ENCODE measurements at places on chromosomes 16 and 17.

DNA sequence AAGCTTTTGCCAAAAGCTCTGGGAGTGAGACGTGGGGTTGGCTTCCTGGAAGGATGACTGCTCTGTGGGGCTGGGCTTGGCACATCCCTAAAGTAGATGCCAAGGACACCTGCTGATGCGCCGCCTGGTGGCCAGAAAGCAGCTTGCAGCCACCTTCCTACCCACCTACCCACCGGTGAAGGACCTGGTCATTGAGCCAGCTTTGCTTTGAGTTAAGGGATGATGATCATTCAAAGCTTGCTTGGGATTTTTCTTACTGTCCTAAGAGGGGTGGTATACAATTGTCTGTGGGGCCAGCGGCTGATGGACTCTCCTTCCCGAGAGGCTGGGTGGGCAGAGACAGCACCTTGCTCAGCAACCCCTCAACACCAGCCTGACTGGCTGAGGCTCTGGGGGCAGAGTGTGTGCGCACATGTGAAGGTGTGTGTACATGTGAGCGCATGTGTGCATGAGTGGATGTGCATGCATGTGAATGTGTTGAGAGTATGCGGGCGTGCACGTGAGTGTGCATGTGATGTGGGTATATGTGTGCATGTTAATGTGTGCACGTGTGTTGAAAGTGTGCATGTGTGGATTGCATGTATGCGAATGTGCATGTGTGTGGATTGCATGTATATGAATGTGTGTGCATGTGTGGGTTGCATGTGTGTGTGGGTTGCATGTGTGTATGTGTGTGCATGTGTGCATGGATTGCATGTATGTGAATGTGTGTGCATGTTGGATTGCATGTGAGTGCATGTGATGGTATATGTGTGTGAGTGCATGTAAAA lies 18.6 kb downstream of the C1QTNF1 start:
- no peak for DNase-seq

DNA sequence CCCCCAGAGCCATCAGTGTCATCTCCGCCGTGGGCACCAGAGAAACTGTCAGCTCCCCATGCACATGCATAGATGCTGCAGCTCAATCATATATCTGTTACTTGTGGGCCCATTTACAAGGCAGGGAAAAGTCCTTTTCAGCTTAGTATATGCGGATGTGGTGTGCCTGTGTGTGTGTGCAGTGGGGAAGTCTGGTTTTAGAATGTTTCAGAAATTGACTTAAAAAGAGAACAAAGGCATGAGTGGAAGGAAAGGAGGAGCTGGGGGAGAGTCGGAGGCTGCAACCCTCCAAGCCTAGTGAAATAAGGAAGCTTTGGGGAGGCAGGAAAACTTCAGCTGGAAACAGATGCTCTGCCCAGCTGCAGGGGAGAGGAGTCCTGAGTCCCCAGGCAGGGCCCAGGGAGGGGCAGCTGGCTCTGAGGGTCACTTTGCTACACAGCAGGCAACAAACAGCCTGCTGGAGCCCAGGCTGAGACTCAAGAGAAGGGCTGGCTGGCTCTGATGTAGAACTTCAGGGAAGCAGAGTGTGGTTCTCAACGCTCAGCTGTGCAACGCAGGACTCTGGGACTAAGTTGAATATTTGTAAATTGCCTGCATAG lies 11.1 kb upstream of the CD300LD start:
- no peak for DNase-seq

DNA sequence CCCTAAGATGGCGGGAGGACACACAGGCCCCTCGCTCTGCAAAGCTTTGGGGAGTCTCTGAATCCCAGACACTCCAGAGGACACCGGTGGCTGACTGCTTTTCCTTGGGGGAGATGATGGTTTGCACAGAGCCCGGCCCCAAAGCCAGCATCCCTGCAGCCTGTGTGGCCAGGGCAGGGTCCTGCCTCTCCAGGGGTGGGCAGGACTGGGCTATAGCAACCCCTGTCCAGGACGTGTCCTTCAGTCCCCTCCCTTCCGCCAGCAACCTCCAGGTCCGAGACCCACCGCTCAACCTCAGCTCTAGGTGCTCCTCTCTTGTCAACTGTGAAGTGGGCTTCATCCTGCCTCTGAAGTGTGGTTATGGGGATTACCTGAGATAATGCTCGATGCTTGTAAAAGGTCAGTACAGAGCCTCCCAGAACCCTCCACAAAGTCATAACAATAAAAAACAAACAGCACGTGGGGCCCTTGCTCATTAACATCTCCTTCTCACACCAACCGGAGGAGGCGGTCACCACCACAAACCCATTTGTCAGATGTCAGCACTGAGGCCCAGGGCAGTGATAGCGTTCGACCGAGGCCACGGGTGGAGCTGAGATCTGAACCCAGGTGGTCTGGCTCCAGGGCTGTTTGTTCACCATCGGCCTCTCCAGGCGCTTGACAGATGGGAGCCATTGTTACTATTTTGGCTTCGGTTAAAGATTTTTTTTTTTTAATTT lies 304.8 kb downstream of the IRF8 start:
- no peak for DNase-seq

DNA sequence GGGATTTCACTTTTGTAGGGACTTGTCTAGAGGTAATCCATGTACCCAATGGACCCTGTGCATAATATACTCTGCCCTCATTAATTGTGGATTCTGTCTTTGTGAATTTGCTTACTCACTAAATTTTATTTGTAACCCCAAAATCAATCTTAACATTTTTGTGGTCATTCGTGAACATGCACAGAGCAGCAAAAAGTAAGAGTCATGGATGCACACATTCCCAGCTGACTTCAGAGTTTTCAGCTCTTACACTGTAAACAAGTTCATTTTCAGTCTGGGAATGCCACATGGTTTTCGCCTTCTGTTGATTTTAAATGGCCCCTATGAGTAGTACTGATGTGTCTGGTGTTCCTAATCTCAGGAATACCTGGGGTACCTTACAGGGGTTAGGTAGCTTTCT lies 24.3 kb downstream of the TAC4 start:
- DNase-seq: no peak

- DNase-seq: no peak
Measured at GRCh38 chr16:47371271-47372014, 89.4 kb downstream of the ITFG1 start.

GRCh38 chr16:14370736-14371234 lies 259.3 kb downstream of the PARN start:
- no peak for DNase-seq

GRCh38 chr16:10256784-10257641 lies 74.8 kb upstream of the GRIN2A start:
- DNase-seq: peak; percentile 4

GRCh38 chr17:46796524-46796923 lies 22.0 kb downstream of the WNT3 start:
- DNase-seq: no peak
